ENCODE measurements at places on chromosomes 3 and 15.
A peak's percentile ranks its signal among the peaks of the same experiment; 100 is the strongest.

- peak; percentile 61 for DNase-seq
These were observed 721 bp downstream of the ADAMTS7 start for GRCh38 chr15:78810362-78811123.

- DNase-seq: no peak
These were observed 526.5 kb upstream of the PROK2 start for GRCh38 chr3:72311425-72311824.

- DNase-seq: no peak
These were observed 11.5 kb downstream of the CHSY1 start for GRCh38 chr15:101240358-101240757.

- DNase-seq: no peak
These were observed 136.5 kb downstream of the CHSY1 start for GRCh38 chr15:101115393-101115785.

GRCh38 chr3:124800511-124801258, 70.4 kb downstream of the UMPS start:
- peak; percentile 82 for DNase-seq

DNA sequence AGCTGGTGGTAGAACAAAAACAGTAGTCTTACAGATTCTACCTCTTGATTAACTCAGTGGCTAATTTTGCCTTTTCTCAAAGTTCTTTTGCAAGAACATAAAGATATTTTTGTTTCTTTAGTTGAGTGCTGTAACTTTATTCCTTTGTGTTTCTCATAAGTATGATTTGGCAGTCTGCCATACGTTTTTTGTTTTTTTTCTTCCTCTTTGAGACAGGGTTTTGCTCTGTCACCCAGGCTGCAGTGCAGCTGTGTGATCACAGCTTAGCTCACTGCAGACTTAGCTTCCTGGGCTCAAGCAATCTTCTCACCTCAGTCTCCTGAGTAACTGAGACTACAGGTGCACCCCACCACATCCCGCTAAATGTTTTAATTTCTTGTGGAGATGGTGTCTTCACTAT, 22.4 kb downstream of the B3GNT5 start:
- no peak for DNase-seq

- DNase-seq: peak; percentile 86
These were observed 35.6 kb upstream of the PRR23E start for GRCh38 chr3:127157171-127157828.

DNA sequence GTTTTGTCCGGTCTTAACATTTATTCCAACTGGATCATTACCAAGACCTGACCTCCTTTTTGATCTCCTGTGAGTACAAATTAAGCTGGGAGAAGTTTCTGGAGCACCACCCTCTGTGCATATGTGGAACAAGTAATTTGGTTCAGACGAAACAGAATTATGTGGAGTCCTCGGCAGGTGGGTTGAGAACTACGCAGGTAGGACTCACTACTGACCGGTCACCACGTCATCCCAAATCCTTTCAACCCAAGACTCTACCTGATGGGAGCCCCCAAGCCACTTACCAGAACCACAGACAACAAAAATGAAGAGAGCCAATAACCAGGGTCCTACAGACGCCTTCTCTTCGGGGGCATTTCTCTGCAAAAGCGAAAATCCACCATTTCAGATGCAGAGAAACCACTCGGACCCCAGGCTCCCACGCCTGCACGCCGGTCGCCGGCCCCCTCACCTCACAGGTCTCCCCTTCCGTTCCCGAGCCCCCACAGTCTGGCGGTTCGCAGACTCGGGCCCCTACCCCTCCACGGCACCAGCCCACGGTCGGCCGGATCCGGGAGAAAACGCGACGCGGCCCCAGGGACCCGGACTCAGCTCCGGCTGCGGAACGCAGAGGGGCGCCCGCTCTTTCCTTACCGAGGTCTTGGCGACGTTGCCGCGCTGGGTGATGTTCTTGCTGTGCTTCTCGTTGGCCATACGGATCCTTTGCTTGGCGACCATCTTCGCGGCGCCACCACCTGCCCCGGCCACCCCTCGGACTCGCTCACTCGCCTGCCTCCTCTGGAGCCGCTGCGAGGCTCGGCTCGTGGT, 674 bp downstream of the SERP1 start:
- DNase-seq: peak; percentile 71

GRCh38 chr3:52498137-52499054, 3.3 kb downstream of the STAB1 start:
- DNase-seq: no peak

DNA sequence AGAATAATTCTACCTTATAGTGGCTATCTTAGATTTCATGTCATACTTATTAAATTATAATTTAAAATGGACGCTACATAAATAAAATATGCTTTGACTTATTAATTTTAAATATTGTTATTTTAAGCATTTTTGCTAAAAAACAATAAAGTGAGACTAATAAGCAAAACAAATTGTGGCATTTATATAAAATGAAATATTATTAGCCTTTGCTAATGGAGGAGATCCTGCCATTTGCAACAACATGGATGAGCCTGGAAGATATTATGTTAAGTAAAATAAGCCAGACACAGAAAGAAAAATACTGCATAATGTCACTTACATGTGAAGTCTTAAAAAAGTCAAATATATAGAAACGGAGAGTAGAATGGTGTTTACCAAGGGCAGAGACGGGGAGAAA, 54.8 kb upstream of the PIK3R4 start:
- no peak for DNase-seq

DNA sequence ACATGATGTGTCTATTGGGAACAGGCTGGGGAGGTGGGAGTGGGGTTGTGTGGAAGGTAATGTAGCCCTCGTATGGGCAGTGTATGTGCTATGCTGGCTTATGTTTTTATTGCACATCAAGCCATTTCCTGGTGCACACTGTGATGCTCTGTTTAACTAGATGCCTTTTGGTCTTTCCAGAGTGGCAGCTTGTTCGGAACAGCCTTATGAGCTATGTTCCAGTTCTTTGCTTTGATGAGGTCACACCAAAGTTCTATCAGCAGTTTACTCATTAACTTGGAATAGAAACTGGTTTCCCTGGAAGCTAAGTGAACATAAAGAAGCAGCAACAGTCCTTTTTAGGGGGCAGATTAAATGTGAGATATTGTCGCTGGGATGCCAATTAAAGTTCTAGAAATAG, 133.9 kb downstream of the DIPK2A start:
- DNase-seq: no peak

Data from NCI-H1417 (cell line).